ENCODE measurements at places on chromosomes 13 and 19.

DNA sequence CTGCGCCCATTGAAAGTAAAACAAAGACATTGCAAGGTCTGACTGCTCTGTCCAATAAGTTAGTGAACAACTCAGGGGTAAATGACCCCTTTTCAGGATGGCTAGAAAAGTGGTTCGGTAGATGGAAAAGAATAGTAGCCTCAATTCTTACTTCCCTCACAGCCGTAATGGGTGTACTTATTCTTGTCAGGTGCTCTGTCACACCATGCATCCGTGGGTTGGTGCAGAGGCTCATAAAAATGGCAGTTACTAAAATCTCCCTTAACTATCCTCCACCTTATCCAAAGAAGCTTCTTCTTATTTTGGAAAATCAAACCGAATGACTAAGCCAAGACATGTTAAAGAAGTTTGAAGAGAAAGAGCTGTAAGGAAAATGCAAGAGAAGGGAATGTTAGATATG is 31.4 kb upstream of the ZNF83 start:
- no peak for DNase-seq

- no peak for DNase-seq
These were observed 854 bp downstream of the RNASEH2B start for GRCh38 chr13:50910485-50910805.

DNA sequence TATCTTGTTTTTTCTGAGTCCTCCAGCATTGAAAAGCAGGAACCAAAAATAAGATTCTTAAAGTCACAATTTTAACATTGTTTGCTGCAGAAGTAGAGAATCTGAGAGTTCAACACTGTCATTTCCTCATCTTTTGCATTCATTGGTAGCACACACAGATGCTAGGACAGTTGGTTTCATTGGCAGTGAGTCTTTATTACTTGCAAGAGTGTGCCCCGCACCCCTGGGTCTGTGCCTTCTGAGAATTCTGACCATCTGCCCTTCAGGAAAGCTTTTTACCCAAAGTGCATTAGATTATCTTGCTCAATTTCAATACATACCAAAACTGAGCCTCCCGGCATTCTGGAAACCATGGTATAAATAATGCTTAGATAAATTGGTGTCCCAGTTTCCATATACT is 247.7 kb upstream of the SLITRK1 start:
- DNase-seq: no peak

GRCh38 chr13:87975035-87975434 is 303.9 kb downstream of the SLITRK5 start:
- no peak for DNase-seq

- DNase-seq: no peak
These were observed 14.4 kb upstream of the SLC25A42 start for GRCh38 chr19:19049406-19049805.

DNA sequence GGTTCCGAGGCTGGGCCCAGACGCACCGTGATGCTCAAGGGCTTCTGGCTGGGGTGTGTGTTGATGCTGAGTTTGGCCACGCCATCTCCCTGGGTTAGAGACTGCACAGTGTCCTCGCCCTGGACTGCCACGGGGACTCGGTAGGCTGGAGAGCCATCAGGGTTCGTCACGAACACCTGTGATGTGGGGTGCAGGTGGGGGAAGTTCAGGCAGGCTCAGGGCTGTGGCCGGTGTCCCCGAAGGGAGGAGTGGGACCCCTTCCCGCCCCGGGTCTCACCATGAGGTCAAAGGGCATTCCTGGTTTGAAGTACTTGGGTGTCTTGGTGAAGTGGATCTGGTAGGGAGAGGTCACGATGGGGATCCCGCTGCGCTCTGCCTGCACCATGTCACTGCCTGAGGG is 8.2 kb downstream of the C3 start:
- no peak for DNase-seq

- no peak for DNase-seq
These were observed 9.2 kb downstream of the IQCN start for GRCh38 chr19:18264971-18265540.

DNA sequence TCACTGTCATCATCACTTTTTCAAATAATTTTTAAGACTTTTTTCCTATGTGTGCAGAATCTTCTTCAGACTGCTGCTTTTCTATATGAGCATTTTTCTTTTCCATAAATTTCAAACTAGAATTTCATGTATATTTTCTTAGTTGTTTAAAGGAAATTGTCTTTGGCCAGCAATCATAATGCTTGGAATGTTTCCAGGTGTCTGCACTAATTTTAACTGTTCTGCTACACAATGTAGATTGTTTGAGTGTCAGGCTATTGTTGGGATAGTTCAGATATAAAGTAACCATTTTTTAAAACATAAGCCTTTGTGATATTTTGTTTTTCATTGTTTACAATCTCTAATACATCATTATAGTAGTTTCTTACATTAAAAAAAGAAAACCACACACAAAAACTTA is 1418.5 kb downstream of the EFNB2 start:
- no peak for DNase-seq

DNA sequence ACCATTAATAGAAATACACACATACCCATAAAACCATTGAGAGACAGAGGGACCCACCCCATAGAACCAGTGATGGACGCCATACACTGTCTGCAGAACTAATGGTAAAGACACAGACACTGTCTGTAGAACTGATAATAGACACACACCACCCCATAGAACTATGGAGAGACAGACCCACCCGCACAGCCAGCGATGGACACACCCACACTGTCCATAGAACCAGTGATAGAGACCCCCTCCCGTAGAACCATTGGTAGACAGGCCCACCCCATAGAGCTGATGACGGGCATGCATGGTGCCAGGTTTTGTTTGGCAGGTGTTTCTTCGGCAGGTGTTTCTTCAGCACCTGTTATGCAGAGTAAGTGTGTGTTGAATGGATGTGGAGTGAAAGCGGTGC is 88.3 kb upstream of the TEX29 start:
- DNase-seq: no peak

DNA sequence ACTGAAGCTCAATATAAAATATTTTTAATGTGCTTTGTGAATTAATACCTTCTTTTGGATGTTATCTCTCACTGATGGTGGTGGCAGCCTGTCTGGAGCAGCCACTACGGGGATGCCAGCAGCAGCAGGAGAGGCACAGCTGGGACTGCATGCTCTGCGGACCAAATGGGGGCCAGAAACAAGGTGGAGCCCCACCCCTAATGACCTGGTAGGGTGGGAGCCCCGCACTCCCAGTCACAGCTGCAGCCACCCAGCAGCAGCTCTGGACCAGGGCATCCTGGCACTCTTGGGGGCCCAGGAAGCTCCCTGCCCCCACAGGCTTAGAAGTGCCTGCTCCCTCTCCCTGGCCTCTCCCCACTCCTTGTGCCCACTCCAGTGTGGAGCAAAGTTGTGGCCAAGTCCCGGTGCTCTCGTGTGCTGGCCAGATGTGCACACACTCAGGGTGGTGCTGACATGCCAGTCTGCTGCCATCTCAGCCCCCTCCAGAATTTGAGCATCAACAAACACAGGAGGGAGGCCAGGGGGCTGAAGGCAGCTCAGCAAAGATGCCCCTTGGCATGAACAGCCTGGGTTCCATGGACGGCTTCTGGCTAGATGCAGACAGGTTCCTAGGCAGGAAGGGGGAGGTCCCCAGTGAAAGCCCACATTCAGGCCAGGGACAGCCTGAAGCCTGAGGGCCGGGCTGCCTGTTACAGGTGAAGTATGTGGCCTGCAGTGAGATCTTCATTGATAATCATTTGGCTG is 696.7 kb upstream of the SLITRK5 start:
- no peak for DNase-seq

GRCh38 chr13:77619655-77620054 is 77.8 kb upstream of the SLAIN1 start:
- no peak for DNase-seq

DNA sequence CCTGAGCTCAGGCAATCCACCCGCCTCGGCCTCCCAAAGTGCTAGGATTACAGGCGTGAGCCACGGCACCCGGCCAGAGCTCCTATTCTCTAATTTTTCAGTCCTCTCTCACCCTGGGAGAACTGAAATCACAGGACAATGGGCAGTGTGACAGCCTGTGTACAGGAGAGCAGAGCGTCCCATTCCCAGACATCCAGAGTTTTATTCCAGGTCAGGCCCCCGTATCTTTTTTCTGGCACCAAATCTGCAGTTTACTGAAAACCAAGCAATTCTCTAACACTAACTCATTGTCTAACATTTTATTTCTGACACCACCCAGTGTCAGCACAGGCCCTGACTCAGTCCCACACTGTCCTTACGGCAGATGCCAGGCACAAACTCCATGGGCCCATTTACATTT is 6.7 kb downstream of the ZNF708 start:
- DNase-seq: peak; percentile 76

GRCh38 chr13:51668580-51669195 is 84.4 kb downstream of the WDFY2 start:
- DNase-seq: no peak

- no peak for DNase-seq
These were observed 21.0 kb upstream of the GRWD1 start for GRCh38 chr19:48424694-48425219.

DNA sequence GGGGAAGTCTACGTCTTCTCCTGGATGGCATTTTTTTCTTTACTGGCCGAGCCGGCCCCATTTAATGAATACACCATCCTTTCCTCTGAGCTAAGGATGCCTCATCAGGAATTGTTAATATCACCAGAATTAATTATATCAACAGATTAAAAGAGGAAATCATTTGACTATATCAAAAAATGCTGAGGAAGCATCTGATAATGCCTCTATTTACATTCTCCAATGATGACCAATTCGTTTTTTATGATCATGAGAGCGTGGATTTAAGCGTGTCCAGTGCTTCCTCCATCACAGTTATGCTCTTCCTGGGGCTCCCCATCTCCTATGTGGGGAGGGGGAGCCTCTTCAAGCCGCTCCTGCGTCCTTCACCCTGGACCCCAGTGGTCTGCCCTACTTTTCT is 58.7 kb downstream of the TUBGCP3 start:
- no peak for DNase-seq

DNA sequence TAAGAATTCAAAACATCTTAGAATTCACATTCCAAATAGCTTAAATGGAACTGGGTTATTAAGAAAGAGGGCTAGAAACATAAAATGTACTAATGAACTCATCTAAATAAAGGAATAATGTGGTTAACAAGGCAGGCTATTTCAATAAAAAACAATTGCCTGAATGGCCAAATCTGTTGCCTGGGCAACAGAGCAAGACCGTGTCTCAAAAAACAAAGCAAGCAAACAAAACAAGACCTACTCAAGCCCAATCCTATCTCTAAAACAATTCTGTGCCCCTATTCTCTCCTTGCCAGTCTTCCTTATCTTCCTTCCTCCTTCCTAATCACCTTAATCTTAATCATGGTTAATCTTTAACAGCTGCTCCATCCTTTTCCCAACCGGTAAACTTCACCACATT is 12.1 kb downstream of the IGFL1 start:
- DNase-seq: no peak

- DNase-seq: no peak
These were observed 23.9 kb downstream of the GATAD2A start for GRCh38 chr19:19429361-19429760.

GRCh38 chr13:72255908-72256307 is 388.9 kb upstream of the DACH1 start:
- no peak for DNase-seq

DNA sequence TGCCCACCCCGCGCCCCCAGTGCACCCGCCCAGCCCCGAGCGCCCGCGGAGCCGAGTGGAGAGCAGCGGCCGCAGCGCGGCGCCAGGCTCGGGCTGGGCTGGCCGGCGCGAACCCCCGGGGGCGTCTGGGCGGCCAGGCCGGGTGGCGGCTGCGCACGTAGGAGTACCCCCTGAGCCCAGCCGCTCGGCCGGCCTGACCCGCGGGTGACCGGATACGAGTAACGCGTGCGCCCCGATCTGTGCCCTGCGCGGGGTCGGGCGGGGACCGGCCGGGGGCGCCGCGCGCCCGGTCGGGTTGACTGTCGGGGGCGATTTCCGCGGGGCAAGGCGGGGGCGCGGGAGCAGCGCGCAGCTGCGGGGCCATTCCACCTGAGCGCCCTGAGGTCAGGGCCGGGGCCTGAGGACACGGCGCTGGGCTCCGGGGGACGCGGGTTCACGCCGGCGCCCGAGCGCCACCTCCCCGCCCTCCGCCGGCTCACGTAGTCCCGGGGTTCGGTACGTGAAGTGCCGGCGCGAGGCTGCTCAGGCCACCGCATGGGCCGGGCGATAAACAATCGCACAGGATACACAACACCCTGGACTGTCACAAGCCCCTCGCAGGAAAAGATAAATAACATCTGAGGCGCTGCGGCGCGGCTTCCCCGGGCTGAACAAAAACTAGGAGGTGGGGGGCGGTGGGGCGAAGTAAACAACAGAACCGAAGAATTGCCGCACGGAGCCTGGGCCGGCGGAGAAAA is 37.6 kb upstream of the FLT1 start:
- no peak for DNase-seq

DNA sequence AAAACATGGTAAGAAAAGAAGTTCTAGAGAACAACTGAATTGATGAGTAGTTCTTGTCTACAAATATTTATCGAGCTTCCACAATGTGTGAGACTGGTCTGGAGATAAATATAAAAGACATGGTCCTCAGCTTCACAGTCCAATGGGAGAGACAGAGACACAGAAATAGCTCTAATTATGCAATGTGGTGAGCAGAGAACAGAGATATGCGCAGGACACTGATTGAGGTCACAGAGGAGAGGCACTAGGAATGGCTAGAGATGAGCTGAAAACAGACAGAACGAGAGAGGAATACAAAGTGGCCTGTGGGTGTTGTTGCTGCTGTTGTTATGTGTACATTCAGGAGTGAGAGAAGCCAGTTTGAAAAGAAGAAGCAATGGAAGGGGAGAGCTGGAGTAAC is 53.2 kb downstream of the GPALPP1 start:
- no peak for DNase-seq

DNA sequence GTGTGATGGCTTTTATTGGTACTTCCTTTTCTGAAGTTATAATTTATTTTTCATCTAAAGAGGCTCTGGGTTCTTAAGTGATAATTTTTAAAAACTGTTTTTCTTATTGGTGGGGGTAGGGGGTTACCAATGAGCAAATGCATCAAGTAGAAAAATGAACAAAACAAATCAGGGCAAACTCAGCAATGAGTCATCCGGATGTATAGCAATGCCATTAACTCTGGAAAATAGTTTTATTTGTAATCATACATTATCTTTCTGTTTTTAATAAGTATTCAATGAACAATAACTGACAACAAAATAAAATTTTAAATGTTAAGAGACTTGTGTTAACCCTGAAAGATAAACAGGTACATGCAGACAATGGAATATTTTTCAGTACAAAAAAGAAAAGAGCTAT is 67.6 kb downstream of the UFM1 start:
- DNase-seq: no peak

GRCh38 chr19:30930941-30931706 is 418.1 kb downstream of the TSHZ3 start:
- DNase-seq: no peak

DNA sequence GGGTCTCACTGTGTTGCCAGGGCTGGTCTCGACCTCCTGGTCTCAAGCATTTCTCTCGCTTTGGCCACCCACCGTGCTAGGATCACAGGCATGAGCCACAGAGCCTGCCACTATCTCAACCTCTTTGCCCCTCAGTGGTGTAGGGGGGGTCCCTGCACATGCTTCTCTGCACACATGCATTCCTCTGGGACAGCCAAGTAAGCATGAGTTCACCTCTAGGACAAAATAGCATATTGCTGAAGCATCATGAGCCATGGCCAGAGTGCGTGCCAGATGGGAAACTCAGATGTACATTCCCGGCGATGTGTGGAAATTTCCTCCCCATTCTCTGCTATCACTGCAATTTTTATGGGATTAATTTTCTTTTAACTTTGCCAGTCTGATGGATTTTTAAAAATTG is 23.1 kb downstream of the CHAF1A start:
- no peak for DNase-seq

Data from right atrium auricular region (tissue), 2 donors.